ENCODE measurements at places on chromosomes 11 and 22.

DNA sequence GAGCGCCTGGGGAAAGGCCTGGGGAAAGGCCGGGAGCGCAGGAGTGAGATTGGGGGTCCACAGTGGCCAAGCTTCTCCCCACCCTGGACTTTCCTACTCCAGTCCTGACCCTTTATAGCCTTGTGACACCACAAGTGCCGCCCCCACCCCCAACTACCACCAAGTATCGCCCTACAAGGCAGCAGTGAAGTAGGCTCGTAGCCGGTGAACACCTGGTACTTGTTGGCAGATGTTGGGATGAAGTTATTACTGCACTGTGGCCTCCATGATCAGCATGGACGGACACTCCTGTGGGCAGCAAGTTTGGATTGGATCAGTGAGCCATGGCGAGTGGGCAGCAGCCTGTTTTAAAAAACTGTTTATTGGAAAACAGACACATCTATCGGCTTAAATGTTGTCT is 45.0 kb downstream of the EIF3F start:
- no peak for DNase-seq

DNA sequence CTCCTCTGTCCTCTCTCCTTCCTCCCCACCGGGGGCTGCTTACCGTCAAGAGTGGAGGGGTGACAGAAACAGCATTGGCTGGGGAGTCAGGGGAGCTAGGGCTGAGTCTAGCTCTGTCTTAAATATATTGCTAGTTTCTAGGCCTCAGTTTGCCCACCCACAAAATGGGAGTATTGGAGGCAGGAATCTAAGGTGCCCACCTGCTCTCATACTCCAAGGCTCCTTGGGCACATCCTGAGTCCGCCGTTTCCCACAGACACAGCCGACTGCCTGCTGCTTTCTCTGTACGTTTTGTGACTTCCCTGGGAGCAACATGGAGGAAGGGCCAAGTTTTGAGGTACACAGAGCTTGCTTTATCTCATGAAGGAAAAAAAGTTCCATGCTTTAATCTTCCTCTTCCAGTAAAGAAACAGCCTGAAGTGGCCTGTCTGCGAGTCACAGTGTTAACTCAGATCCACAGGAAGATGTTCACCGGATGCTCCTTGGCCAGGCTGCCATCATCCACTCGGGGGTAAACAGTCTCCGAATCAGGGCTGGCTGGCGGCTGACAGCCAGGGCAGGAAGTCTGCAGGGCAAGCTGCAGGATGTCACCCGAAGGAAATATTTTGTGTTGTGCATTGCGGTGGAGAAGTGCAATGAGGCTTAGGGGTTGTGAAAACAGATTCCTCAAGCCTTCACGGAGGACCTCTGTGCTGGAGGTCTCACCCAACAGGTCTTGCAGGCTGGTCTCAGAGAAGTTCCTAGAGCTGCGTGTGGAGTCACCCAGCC is 11.0 kb upstream of the CERK start:
- peak; percentile 73 for DNase-seq

DNA sequence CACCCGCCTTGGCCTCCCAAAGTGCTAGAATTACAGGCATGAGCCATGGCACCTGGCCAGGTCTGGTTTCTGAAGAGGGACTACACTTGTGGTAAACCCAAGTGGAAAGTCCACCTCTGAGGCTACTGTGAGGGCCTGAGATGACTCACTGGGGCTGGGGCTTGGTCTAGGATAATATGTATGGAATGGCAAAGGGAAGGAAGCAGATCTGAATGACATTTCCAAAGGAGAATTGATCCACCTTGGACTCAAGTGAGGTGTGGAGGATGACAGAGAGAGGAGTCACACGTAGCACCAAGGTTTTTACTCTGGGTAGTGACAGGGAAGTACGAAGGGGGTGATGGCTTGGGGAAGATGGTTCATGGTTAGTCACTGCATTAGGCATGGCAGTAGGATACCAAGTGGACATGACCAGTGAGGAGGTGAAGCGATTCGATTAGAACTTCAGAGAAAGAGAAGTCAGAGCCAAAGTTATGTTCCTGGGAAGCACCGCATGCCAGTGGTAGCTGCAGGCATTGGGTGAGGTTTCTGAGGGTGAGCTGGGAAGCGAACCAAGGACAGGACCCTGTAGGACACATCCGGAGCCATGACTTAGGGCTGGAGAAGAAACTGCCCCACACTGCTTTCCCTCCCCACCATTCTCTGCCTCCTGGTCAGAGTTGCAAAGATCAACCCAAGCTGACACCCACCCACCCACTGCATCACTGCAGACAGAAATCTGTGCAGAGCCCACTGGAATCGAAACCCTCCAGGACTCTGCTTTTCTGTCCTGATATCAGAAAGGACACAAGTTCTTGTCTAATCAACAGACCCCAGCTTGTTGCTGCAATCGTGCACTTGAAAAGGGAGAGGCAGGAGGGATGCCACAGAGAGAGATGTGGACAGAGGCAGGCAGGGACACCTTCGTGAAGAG is 13.0 kb upstream of the BCL9L start:
- DNase-seq, result peak; percentile 68

- DNase-seq, result no peak
These were observed 22.6 kb upstream of the OR56B1 start for GRCh38 chr11:5713695-5714094.
